GM12878 (cell line): ENCODE measurements at places on chromosomes 11 and 22.

DNA sequence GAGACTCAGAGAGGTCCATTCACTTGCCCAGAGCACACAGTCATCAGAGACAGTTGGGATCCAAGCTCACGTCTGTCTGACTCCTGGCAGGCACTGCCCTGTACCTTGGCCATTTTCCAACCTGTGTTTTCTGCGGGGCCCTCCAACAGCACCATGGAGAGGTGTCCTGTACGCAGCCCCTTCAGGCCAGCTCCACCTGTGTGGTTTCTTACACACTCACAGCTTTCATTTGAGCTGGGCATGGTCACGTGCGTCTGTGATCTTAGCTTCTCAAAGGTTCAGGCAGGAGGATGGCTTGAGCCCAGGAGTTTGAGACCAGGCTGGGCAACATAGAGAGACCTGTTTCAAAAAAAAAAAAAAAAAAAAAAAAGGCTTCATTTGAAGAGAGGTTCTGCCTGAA, 24.4 kb downstream of the TOM1 start:
- no peak for DNase-seq

DNA sequence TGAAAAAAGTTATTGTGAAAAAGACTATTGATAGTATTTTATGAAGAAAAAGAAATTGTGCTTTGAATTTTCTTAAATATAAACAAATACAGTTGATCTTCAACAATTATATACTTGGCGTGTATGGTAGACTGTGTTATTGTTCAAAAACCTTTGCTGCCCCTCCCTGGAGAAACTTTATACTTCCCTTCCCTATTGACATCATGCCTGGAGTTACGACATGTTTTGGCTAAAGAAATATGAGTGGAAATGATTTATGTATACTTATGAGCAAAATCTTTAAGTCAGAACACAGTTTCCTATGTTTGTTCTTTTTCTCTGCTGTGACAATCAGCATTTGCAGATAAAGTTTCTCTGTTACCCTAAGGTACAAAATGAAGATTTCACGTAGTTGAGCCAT, 243.8 kb downstream of the TMEM135 start:
- no peak for DNase-seq

- no peak for DNase-seq
Observed at GRCh38 chr11:45252134-45252856, 33.8 kb downstream of the SYT13 start.

GRCh38 chr11:103682318-103683184, 353.9 kb upstream of the DDI1 start:
- peak; percentile 26 for DNase-seq

- no peak for DNase-seq
Observed at GRCh38 chr11:12671370-12671769, 2.9 kb upstream of the TEAD1 start.

GRCh38 chr11:27614092-27614491, 86.2 kb downstream of the BDNF start:
- no peak for DNase-seq

- DNase-seq, result no peak
Observed at GRCh38 chr11:96481204-96481603, 91.4 kb downstream of the JRKL start.

DNA sequence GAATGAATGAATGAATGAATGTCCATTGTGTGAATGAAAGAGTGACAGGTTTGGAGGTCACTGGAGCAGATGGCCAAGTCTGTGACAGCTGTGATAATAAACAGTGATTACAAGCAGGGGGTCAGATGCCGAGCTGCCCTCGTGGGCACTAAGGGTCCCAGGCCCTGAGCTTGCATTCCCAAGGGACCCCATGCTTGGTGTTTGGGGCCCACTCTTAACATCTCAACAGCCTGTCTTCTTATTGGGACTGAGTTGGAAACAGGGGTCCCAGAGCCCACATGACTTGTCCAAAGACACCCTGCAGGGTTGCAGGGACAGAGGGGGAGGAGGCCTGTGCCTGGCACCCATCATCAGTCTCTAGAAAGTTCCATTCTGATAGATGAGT, 12.0 kb upstream of the ANO1 start:
- no peak for DNase-seq

DNA sequence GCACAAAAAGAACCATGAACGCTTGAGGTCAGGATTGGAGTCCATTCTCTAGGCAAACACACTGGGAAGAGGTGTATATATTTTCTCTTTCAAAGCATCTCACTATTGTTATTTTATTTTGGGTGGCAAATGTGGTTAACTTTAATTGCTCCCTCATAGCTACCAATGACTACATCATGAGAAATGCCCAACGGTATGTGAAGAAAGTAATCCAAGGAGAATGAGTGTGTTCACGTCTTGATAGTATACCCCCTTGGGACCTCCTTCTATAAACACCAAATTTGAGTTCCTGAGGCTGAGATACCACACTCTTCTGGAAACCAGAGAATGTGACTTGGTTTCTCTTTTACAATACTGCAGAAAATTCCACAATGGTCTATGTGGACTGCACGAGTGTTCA, 15.8 kb downstream of the OR8D1 start:
- DNase-seq, result no peak

- no peak for DNase-seq
Observed at GRCh38 chr11:62269654-62270278, at the start of gene SCGB2A2. SCGB2A2 (plus strand) TSS chr11:62270158; CDS start chr11:62270217, 59 bp downstream.

GRCh38 chr11:63913866-63914830, 2.8 kb downstream of the RCOR2 start:
- DNase-seq, result no peak

DNA sequence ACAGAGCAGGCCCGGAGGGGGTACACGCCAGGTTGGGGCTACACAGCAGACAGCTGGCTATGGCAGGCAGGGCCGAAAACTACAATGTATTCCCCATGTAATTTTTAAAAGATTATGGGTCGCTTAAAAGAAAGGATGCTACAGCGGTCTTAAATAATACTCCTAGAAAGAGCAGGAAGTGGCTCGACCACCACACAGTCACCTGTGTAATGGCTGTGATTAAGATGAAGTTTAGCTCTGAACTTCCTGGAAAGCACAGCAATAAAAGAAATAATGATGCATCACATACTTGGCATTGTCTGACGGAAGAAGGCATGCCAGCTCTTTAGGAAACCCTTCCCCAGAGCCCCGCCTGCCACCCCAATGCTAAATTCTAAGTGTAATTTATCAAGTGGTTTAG, 32.6 kb downstream of the WNT11 start:
- DNase-seq, result no peak

GRCh38 chr11:78791254-78791653, 216.6 kb upstream of the NARS2 start:
- no peak for DNase-seq

- no peak for DNase-seq
Observed at GRCh38 chr11:2558397-2558796, 113.6 kb downstream of the KCNQ1 start.

- no peak for DNase-seq
Observed at GRCh38 chr11:114392735-114393667, 7.3 kb downstream of the C11orf71 start.

- DNase-seq, result no peak
Observed at GRCh38 chr11:134560066-134560465, 148.0 kb upstream of the B3GAT1 start.

- no peak for DNase-seq
Observed at GRCh38 chr11:70429724-70430521, 31.6 kb downstream of the CTTN start.

GRCh38 chr11:35045236-35045820, 93.6 kb upstream of the CD44 start:
- DNase-seq, result no peak

DNA sequence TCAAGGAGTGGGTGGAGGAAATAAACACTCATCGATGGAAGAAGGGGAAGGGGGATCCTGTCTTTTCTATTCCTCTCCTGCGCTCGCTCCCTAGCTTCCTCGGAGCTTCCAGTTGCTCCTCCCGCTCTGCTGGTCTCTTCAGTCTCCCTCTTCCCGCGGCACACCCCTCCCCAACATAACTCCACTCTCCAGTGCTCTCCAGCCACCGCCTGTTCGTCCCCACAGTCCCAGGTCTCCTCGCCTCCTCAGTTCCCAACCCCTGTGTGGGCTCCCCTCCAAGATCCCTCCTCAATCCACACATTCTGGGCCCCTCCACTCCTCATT, 438 bp downstream of the ZW10 start:
- no peak for DNase-seq

DNA sequence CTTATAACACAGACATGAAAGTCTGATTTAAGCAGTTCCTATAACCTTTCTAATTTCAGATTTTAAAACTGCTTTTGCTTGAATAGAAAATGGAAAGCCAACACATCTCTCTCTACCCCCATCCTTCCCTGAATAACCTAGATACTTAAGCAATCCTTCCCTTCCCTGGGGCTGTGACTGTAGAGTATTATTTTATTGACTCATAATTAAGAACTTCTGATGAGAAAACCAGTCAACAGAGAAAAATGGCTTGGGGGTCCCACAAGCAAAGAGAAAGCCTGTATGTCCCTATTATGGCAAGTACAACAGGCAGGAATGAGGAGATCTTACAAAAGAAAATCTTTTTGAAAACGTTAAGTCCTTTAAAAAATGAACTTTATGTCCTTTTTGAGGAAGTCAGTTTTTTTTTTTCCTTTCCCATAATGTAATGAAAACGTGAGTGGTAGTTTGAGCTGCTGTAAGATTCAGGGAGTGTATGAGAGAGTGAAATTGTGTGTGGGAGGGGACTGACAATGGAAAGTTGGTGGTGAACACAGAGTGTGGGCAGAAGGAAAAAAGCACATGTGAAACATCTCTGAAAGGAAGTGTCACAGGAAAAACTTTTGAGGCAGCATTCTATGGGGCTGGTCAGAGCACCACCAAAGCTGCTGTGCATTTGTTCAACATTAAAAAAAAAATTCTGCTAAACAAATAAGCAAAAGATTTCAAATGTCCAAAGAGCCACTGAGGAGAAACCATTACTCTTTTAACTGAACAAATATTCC, 154.6 kb downstream of the MAML2 start:
- DNase-seq, result peak; percentile 75

- no peak for DNase-seq
Observed at GRCh38 chr11:62654297-62654696, 1.2 kb upstream of the INTS5 start.

DNA sequence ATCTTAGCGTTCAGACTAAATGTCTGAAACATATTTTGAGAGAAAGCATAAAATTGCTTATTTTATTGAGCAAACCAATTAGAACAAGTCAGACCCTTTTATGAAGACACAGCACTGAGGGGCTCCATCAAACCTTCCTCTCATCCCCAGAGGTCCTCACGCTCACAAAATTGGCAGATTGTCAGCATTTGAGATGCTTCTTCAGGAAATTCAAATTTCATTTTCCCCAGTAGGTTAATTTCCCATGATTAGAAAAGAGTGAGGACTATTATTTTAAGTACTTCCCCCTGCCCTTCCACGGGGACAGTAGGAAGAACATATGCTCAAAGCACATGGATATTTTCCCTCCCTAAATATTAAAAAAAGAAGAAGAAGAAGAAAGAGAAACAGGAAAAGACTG, 851.8 kb downstream of the BRD1 start:
- DNase-seq, result no peak

GRCh38 chr22:37741312-37741795, 44.5 kb downstream of the TRIOBP start:
- no peak for DNase-seq

DNA sequence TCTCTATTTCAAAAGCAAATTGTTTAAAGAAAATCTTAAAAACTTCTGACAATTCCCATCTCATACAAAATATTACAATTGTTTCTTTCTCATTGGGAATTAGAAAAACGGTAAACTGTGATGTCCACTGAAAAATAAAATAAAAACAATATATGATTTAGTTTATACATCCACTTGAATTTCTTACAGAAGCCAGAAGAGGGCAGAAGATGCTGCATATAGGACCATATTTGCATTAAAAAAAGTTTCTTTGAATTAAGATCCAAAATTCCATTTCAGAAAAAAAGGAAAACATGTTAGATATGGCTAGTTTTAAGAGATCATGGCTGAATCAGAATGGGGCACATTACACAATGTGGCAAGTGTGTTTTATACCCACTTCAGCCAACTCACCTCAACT, 39.3 kb upstream of the LRRC4C start:
- DNase-seq, result no peak

GRCh38 chr11:131350872-131351271, 19.5 kb upstream of the NTM start:
- DNase-seq, result no peak

GRCh38 chr11:83072350-83073242, 899 bp upstream of the RAB30 start:
- no peak for DNase-seq

DNA sequence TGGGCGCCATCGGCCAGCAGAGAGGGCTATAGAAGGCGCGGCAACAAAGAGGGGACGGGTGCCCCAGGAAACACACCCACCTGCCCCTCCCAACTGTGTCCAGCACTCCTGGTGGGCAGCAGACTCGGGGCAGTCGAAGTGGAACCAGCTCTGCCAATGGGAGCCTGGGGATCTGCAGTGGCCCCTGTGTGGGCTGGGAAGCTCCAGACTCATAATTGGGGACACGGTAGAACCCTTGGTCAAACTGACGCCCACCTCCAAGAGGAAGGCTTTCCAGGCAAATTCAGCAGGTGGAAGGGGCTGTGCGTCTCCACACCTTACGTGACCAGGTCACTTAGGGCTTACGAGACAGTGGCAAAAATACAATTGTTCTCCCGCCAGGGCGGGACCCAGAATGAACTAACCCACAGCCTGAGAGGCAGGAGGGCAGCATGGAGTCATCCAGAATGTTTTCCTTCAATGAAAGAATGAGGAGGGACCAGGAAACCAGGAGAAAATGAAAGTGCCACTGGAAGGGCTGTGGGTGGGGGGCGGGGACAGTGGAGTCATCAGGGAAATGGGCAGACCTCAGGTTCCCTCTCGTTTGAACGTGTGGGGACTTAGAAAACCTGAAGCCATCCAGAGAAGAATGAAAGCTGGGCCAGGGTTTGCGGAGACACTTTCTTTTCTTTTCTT, 53.2 kb upstream of the SHANK2 start:
- DNase-seq, result no peak

GRCh38 chr11:129377739-129378138, 2.1 kb downstream of the BARX2 start:
- DNase-seq, result no peak

- DNase-seq, result no peak
Observed at GRCh38 chr22:37079158-37079557, 27.6 kb downstream of the KCTD17 start.

DNA sequence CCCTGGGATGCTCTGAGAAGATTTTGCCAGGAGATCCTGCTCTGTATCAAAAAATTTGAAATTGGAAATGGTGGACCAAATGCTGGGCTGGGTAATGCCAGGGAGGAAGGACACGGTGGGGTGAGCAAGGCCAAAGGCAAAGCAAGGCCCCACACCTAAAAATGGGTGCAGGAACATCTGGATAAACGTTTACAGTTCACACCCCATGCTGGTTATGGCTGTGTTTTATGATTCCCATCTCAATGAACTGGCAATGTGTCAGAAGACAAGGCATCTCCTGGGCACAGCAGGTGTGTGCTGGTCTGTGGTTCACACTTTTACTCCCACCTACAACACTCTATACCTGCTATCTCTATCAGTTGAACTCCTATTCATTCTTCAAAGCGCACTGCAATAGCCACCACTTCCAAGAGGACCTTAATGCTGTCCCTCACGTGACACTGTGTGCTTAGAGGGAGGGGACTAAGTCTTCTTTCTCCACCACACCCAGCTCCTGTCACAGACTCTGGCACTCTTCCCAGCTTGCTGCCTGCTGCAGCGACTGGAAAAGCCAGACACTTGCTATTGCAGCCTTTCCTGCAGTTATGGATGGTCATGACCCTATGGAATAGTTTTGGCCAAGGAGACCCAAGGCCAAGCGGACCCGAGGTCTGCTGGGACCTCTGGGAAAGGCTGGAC, 277.5 kb downstream of the CTTN start:
- no peak for DNase-seq
